ENCODE measurements at places on chromosomes 3 and 15. TPM values are rescaled to one million over a fixed set of nuclear protein-coding genes. Genes with fewer than 3 reads are reported as not detected.

Gene CKMT1A
- 89.3 TPM for total RNA-seq

Gene ST8SIA2
- not detected for total RNA-seq

Gene DUOX1
- 14.2 TPM for total RNA-seq

Gene GNAT1
- total RNA-seq = not detected

Gene PARP9
- total RNA-seq = 7.3 TPM

Gene C3orf85
- not detected for total RNA-seq

Gene PLCH1
- not detected for total RNA-seq

Gene TMEM207
- not detected for total RNA-seq

Measured in hair follicular keratinocyte (primary cell).